ENCODE measurements at places on chromosomes 4 and X. TPM values are rescaled to one million over a fixed set of nuclear protein-coding genes. Genes with fewer than 3 reads are reported as not detected.

DNA sequence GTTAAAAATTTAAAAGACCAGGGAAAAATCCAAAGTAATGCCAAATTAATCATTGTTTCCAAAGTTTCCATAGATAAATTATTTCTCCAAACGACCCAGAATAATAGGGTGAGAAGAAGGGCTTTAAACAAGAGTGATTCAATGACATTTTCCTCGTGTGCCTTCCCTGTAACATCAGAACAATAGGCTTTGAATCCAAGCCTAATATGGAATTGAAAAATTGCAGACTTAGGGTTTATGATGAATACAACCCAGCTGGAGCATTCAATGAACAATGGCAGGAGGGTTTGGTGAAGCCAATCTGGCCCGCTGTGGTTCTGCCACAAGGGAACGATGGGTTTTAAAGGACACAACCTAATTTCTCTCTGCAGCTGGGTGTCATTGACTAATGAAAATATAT is 94.2 kb downstream of the CBLL2 start:
- no peak for ATAC-seq
- H3K27me3 ChIP-seq = no peaks in the 10 kb centered on the region
- H3K4me3 ChIP-seq = no peak overlapping the region
- no peaks in the 10 kb centered on the region for H3K36me3 ChIP-seq
- no peaks in the 10 kb centered on the region for H3K4me1 ChIP-seq
- no peak overlapping the region for H3K27ac ChIP-seq

Gene POLN
- total RNA-seq = 7.8 TPM

Gene TMPRSS11E
- total RNA-seq = not detected

Gene NAA11
- total RNA-seq = not detected

Gene PPP1R2C
- total RNA-seq = not detected

Gene CSAG2
- total RNA-seq = not detected

DNA sequence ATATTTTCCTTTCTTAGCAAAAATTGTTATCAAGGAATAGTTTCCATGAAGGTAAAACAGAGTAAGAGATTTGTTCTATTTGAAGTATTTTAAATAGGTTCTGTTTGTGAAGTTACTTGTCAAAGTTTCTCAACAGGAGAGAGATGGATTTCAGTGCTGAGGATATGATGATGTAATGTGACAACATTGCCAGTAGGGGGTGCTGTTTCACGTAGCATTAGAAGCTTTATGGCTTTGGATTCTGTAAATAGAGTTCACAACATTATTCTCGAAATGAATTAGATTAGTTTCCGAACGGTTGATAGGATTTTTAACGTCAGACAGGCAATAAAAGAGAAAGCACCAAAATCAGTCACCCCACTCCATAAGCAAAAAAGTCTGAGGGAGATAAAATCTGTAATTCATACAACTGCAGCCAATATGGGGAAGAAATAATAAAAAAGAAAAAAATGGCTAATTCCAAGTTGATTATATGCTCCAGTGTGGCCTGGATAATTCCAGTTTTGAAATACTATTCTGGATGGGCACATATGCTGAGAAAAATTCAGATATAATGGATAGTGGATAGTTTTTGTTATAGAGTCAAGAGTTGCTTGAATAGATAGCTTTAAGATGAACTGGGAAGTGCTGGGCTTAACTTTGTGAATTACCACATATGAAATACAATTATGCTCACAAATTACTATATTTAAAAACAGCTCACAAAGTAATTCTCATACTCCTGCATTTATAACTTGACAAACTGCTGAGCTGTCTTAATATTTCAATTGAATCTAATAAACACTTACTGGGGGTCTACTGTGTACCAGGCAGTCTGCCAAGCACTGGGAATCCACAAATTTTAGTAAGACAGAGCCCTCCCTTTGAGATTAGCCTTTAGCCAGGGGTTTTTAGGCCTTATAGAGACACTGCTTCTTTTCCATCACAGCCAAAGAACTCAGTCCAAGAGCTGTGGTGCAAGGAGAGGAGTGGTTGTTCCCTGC is 109.1 kb downstream of the GPAT3 start:
- no peak overlapping the region for H3K27ac ChIP-seq
- peaks cover 4% of the 10 kb centered on the region for H3K4me1 ChIP-seq
- peaks cover 16% of the 10 kb centered on the region for H3K27me3 ChIP-seq
- no peak overlapping the region for H3K4me3 ChIP-seq

- peaks cover 38% of the 10 kb centered on the region for H3K36me3 ChIP-seq
- peaks cover 4% of the 10 kb centered on the region for H3K4me1 ChIP-seq
- no peaks in the 10 kb centered on the region for H3K27me3 ChIP-seq
- peak overlapping the region; percentile 83 for H3K27ac ChIP-seq
Observed at GRCh38 chrX:153922932-153923857, 2.9 kb downstream of the ARHGAP4 start.

Gene ITIH6
- not detected for total RNA-seq

Gene KIF4A
- total RNA-seq = 30.3 TPM

GRCh38 chr4:23202712-23203247 is 510.0 kb downstream of the GBA3 start:
- no peaks in the 10 kb centered on the region for H3K27me3 ChIP-seq
- ATAC-seq = no peak
- no peak overlapping the region for H3K27ac ChIP-seq
- H3K4me3 ChIP-seq = no peak overlapping the region

DNA sequence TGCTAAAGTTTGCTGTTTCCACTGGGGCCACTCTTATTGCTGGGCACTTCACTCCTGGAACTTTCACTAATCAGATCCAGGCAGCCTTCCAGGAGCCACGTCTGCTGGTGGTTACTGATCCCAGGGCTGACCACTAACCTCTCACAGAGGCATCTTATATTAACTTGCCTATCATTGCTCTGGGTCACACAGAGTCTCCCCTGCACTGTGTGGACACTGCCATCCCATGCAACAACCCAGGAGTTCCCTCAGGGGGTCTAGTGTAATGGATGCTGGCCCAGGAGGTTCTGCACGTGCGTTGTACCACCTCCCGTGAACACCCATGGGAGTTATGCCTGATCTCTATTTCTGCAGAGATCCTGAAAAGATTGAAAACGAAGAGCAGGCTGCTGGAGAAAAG is 41.8 kb upstream of the IQSEC2 start:
- no peak for ATAC-seq
- no peak overlapping the region for H3K27ac ChIP-seq
- peaks cover 9% of the 10 kb centered on the region for H3K4me1 ChIP-seq
- no peaks in the 10 kb centered on the region for H3K36me3 ChIP-seq

GRCh38 chr4:336099-336892 is 1.3 kb upstream of the ZNF141 start:
- ATAC-seq = no peak
- no peaks in the 10 kb centered on the region for H3K27me3 ChIP-seq
- H3K27ac ChIP-seq = no peak overlapping the region
- H3K4me1 ChIP-seq = peaks cover 19% of the 10 kb centered on the region
- H3K4me3 ChIP-seq = peak overlapping the region; percentile 98

- no peaks in the 10 kb centered on the region for H3K4me1 ChIP-seq
- no peak overlapping the region for H3K27ac ChIP-seq
- H3K4me3 ChIP-seq = no peak overlapping the region
- no peak for ATAC-seq
- no peaks in the 10 kb centered on the region for H3K36me3 ChIP-seq
Observed at GRCh38 chrX:129000018-129000417, 523.3 kb downstream of the SMARCA1 start.

- ATAC-seq = peak; percentile 48
- peak overlapping the region; percentile 44 for H3K4me3 ChIP-seq
- H3K27me3 ChIP-seq = no peaks in the 10 kb centered on the region
- H3K36me3 ChIP-seq = no peaks in the 10 kb centered on the region
- H3K27ac ChIP-seq = peak overlapping the region; percentile 57
Observed at GRCh38 chrX:152988536-152989291, 5.2 kb downstream of the PNMA5 start.

GRCh38 chr4:26330946-26331345 is 10.1 kb downstream of the RBPJ start:
- peaks cover 40% of the 10 kb centered on the region for H3K4me1 ChIP-seq
- H3K36me3 ChIP-seq = peaks cover 82% of the 10 kb centered on the region
- ATAC-seq = peak; percentile 63

GRCh38 chr4:10232114-10232513 is 115.5 kb upstream of the WDR1 start:
- H3K4me1 ChIP-seq = no peaks in the 10 kb centered on the region
- H3K27me3 ChIP-seq = no peaks in the 10 kb centered on the region
- no peak overlapping the region for H3K4me3 ChIP-seq
- no peaks in the 10 kb centered on the region for H3K36me3 ChIP-seq
- ATAC-seq = no peak
- H3K27ac ChIP-seq = no peak overlapping the region

Gene NHSL2
- 0.71 TPM for total RNA-seq
